ENCODE measurements at places on chromosomes 1 and 21.
A peak's percentile ranks its signal among the peaks of the same experiment; 100 is the strongest.

GRCh38 chr1:238549137-238549536 lies 658.4 kb upstream of the ZP4 start:
- DNase-seq, result no peak

DNA sequence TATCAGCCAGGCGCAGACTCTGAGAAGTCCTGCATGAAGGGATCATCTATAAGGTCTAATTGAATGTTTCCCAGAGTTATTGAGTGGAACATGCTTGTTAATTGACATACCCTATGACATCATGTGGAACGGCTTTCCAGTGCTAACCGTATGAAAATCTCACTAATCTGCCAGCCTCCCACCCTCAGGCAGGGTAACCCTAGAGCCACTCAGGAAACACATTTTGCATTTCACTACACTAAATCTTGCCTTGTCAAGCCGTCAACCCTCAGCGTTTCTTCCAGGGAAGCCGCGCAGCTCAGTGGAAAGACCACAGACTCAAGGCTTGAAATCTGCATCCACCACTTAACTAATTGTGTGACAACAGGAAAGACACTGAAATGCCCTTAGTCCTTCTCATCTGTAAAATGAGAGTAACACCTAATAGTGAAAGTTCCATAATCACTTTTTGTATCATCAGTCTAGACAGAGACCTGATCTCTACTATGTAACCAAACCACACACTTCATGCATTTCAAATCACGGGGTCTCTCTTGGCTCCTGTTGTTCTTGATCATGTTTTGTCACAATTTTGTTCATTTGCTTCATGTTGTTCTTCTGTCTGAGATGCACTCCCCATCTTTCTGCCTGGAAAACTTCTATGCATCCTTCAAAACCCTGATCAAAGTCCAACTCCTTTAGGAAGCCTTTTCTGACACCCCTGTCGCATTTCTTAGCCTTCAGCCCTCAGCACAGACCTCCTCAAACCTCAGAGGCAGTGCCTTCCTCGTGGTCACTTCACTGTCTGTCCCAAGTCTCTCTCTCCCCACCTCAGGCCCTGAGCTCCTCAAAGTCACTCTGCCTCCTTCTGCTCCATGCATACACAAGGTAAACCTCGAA lies 246.5 kb downstream of the TOMM20 start:
- peak; percentile 53 for DNase-seq

- peak; percentile 35 for DNase-seq
Measured at GRCh38 chr1:41741244-41741643, 177.5 kb downstream of the HIVEP3 start.

DNA sequence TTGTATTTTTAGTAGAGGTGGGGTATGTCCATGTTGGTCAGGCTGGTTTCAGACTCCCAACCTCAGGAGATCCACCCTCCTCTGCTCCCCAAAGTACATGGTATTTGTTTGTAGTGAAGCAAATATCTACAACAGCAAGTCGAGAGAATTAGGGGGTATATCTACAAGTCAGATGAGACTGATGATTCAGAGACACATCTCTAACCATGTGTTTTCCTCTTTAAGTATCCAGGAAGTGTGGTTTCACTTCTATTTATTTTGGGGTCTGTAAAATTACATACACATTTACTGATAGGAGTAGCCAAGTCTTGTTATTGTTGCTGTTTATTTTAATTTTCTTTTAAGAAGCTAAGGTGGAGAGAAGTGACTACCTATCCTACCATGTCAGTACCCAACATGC lies 44.9 kb downstream of the SGIP1 start:
- no peak for DNase-seq

DNA sequence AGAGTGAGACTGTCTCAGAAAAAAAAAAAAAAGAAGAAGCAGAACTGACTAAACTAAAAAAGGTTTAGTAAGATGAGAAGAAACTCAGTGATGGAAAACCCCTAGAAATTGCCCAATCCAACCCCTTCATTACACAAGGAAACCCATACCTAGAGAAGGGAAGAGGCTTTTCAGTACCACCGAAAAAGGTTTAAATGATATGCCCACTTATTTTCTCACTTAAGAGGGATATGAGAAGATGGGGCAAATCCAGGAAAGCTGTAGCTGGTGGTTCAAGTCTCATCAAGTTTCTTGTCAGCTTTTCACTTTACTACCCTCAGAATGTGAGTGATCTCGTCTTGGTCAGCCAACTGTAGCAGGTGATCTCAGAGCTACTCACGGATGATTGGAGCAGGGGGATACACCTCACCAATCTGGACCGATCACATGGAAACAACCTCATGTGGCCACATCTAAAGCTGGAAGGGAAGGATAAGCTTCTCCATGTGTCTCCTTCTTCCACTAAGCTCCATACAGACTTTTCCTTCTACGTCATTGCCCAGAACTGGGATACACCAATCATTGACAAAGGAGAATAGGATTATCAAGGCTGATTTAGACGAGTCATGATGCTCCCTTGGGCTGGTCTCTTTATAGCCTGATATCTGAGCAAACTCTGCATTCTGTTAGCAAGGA lies 126.7 kb upstream of the POU3F1 start:
- DNase-seq, result no peak

DNA sequence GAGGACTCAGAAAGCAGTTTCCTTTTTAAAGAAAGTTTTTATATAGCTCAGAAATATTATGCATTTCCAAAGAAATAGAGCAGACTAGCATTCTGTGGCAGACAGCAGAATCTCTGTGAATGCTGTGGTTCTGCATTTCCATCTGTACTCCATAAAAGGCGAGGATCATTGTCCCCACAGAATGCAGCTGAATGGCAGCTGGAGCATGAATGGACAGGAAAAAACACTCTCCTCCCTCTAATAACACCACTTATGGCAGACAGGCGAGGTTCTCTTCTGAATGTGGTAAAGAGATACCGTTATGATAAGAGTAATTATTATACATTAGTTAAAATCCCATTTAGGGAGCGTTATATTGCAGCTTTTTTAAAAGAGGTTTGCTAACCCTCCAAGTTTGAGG lies 81.4 kb upstream of the WLS start:
- no peak for DNase-seq

DNA sequence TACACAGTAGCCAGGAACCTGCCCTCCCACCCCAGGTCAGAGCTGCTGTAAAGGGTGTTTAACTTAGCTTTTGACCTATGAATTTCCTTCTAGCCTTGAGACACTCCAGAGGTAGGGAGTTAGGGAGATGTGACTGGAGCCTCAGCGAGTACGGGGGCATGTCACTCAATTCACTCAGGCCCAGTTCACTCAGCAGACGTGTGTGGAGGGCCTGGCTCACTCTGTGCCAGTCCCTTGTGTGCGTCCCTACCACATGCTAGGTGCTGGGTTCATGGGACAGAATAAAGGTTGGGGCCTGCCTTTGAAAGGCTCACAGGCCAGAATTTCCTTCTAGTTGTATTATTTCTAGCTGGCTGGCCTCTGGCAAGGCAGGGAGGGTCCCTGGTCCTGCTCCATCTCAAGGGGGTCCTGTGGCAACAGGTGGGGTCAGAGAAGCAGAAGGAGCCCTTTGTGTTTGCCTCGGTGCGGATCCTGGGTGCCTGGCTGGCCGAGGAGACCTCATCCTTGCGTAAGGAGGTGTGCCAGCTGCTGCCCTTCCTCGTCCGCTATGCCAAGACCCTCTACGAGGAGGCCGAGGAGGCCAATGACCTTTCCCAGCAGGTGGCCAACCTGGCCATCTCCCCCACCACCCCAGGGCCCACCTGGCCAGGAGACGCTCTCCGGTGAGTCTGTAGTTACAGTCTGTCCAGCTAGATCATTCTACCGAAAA lies 4.5 kb downstream of the NCDN start:
- no peak for DNase-seq

GRCh38 chr1:204225841-204226735 lies 12.3 kb upstream of the GOLT1A start:
- DNase-seq, result no peak

Measured in T-helper 2 cell treated with Interferon-gamma antibody and Interleukin-4, amounts not matched to agents 5 μg/mL and 100 μg/mL, for 36 hours (primary cell).